ENCODE measurements at places on chromosomes 4 and X.

DNA sequence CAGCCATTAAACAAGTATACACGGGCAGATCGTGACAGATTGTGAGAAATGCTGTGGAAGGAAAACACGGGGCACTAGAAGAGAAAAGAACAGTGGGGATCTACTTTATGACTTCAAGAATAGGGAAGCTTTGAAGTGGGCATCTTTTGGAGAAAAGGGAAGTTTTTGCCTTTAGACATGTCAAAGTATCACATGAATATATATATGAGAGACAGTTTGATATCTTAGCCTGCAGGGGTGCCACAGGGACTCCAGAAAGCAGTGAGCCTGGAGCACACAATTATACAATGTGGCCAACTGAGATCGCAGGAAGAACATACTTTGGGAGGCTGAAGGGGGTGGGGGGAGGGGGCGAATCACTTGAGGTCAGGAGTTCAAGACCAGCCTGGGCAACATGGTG, 35.7 kb downstream of the RELL1 start:
- DNase-seq = no peak

DNA sequence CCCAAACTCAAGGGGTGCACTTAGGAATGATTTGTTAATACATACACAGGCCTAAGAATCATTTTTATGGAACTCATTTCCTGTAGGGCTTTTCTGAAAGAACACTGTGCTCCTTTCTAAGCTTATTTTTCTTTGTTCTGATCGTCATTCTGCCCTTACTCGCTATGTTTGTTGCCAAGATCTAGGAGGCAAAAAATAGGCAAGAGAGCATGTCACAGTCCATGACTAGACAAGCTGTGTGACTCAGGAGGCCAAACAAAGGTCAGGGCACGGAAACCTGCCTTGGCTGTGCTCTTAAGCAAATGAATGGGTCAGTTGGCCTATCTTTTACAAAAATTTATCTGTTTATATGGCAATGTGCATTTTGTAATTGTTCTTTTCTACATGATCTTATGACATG, 42.5 kb upstream of the C1GALT1C1 start:
- peak; percentile 36 for DNase-seq

GRCh38 chr4:148069086-148069894, 337.4 kb downstream of the ARHGAP10 start:
- DNase-seq = no peak

DNA sequence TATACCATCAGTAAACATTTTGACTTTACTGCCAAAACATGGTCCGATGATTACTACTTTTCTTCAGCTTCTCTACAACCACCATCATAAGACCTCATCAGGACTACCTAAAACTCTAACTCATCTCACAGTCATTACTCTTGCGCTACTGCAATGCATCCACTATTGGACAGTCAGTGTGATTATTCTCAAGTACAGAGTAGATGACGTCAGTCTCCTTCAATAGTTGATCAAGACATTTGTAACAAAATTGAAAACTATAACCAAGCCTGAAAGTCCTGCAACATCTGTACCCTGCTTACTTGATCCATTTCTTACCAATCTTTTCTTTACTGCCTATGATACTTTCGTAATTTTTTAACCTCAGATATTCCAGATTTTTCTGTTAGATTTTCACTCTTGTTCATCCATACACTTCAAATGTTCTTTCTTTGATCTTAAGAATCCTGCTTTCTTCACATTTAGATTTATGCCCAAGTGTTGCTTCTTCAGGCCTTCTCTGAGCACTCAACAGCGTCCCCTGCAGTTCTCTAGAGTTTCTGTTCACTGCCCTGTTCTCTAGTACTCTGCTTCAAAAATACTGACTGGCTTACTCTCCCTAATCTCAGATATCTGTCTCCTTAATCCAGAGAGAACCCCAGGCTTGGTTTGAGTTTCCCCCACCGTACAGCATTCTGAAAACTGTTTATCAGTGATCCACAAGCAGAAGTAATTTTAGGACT, 1517.6 kb downstream of the STIM2 start:
- no peak for DNase-seq

DNA sequence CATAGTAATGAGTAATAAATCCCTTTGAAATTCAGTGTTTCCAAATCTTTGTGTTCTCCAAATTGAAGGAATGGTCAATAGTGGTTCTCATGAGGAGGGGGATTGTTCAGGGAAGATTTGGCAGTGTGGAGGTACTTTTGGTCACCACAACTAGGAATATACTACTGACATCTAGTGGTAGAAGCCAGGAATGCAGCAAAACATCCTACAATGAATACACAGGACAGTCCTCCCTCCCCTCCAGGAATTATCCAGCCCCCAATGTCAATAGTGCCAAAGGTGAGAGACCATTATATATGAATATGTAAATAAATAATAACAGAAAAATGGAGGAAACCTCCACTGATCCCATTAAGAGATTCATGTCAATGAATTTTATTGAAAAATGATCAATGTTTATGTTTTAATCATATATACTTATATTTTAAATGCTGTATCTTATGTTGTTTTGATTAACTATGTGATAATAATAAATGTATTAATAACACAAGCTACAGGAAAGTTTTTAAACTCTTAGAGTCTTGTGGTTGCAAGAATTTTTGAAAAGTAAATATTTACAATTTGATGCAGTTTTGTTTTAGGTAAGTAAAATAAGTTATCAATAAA, 14.4 kb upstream of the FAM9A start:
- DNase-seq = no peak

DNA sequence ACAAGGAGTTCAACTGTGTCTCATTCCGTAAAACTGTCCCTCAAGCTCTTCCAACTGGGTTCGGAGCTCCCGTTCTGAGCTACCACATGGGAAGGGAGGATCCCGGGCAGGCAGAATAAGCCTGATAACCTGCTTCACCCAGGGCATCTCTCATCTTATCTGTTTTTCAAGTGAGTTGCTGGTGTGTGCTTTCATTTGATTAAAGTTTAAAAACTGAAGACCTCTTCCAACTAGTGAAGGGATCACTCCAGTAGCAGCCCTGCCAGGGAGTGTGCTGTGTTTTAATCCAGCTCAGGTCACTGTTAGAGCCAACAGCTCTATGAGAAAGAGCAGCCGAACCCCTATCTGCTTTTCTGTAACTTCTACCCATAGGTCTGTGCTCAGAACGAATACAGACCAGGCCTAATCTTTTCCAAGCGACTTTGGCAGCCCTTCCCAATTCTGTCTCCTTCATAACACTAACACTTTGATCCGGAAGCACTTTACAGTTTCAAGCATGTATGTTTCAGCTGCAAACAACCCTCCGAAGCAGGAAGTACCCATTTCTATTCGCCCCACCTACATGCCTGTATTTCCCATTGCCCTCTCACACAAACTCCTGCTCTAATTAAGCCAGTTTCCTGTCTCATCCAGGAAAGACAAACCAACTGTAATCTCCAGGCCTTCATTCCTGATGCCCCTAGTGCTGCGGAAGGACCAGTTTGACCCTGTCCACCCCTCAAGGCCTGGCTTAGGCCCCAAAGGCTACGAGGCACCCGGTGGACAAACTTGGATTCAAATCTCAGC, 60.9 kb downstream of the IRF2 start:
- no peak for DNase-seq

GRCh38 chr4:127196655-127197352, 436.0 kb upstream of the INTU start:
- peak; percentile 36 for DNase-seq

- no peak for DNase-seq
Observed at GRCh38 chrX:153608806-153609205, 9.9 kb upstream of the CCNQ start.

DNA sequence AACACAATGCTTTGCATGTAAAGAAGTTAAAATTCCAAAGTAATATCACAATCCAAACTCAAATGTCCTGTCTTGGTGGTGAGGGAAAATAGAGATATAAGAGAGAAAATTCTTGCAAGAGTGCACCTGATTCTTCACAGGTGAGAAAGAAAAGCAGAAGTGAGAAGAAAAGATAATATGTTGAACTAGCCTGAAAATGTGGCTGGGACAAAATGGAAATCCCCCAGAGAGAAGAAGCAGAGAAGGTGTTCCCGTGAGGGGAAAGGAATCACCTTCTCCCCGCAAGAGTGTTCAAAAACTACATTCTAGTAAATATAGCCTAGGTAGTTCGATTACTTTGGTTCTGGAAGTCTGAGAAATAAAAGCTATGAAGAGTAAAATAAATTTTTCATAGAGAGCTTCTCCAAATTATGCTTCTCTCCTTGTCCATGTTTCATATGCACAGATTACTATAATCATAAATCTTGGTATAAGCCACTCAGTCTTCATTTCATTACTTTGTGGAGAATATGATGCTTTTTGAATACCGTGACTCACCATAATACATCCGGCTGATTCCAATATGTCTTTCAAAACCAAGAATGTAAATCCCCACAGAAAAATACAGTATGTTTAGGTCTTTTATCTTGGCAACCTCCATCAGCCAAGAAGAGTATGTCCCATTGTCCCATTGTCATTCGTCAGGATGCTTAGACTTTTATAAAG, 63.1 kb downstream of the COX18 start:
- DNase-seq = no peak

GRCh38 chr4:105976915-105977314, 81.6 kb downstream of the NPNT start:
- DNase-seq = no peak

DNA sequence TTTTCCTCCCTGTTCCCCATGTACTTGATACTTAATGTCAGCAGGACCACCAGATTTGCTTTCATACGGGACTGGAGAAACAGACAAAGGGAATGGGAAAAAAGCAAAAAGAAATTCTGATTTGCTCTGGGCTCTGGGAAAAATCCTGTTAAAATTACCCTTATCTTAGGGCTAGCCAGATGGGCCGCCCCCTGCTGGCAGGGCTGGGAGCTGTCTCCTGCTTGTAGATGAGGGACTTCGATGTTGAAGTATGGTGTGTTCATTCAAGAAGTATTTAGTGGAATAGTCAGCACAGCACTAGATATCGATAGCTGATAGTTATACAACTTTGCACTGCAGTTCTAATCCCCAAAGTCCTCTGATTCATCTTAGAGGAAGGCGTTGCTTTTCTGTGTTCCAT, 45.8 kb downstream of the BCORL1 start:
- DNase-seq = peak; percentile 34

- no peak for DNase-seq
Observed at GRCh38 chr4:183449193-183449882, 4.9 kb downstream of the CDKN2AIP start.

- no peak for DNase-seq
Observed at GRCh38 chr4:36325499-36325898, 44.1 kb downstream of the DTHD1 start.

DNA sequence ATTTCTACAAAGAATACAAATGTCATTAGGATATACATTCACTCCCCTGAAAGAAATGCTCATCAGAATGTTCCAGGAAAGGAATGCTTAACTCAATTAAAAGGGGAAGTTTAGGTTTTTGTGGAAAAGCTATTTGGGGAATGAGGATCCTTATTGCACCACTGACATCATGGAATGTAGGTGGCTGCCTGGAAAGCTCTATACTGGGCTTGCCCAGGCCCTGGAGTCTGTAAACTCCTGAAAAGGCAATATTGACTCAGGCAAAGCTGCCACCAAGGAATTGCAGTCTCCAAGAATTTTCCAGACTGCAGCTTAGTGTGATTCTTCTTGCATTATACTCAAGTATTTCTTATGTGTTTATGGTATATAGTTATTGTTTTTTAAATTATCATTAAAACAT, 15.7 kb downstream of the DAPP1 start:
- no peak for DNase-seq

DNA sequence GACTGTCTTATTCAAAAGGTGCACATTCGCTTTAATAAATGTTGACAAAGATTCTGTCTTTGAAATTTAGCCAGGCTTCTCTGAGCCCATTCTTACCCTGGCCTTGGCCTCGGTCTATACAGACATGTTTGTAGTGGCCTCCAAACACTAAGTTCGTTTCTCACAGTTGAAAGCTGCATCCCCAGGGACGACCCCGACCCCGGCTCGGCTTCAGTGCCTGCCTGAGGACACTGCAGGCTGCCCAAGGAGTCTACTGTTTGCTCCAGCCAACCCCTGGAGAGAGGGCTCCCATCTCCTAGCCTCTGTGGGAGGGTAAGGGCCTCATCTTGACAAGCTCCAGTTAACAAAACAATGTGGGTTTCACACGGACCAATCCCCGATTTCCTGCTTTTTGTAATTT, 390.6 kb upstream of the ZFP42 start:
- no peak for DNase-seq

DNA sequence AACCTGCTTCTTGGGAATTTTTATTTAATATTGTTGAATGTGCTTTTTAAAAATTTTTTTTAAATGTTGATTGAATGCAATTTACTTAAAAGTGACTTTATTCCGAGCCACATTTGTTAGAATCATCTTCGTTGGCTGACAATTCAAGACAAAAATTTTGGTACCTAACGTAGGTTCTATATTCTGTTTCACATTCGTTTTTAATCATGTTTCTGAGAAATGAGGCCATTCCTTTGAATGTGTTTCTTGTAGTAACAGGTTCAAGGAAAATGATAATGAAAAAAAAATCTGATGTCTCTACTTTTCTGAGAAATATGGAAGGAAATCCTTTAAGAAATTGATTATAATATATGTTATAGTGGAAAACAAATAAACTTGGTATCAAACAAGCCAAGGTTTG, 92.3 kb upstream of the DCLK2 start:
- DNase-seq = no peak

- DNase-seq = peak; percentile 71
Observed at GRCh38 chr4:145936997-145937901, 1.4 kb downstream of the ZNF827 start.

GRCh38 chr4:14874990-14875389, 127.3 kb upstream of the CPEB2 start:
- no peak for DNase-seq

- peak; percentile 32 for DNase-seq
Observed at GRCh38 chr4:148926276-148927260, 484.4 kb upstream of the NR3C2 start.

All from heart right ventricle (tissue), 16 donors.